Fibroblast of skin of back (primary cell): ENCODE measurements at places on chromosomes 3 and 15.

GRCh38 chr3:110344897-110345767 lies 726.5 kb upstream of the NECTIN3 start:
- DNase-seq: peak; percentile 17

- no peak for DNase-seq
Measured at GRCh38 chr3:107975529-107976201, 115.2 kb downstream of the CD47 start.

- no peak for DNase-seq
Measured at GRCh38 chr3:170721563-170721962, 135.7 kb upstream of the SLC7A14 start.

DNA sequence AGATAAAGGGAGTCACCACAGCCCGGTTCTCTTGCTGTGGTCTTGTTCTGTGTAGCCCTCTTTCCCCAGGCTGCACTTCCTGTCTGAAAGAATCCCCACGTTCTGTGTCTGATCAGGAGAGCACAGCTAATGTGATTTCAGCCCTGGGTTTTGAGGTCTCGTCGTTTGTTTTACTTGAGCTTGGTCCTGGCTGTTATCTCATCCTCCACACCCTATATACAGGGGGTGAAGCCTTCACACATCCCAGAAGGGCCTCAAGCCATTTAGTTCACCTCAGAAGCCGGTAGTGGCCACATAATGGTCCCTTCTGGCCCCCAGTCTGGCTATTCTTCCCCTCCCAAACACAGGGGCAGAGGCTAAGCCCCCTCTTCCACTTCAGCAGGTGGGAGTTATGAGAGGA lies 115.6 kb downstream of the PDE8A start:
- DNase-seq: no peak

- no peak for DNase-seq
Measured at GRCh38 chr3:55882006-55882405, 394.9 kb upstream of the WNT5A start.

- DNase-seq: no peak
Measured at GRCh38 chr3:42692667-42693529, 7.6 kb downstream of the KLHL40 start.

- DNase-seq: no peak
Measured at GRCh38 chr3:64395490-64395889, 170.2 kb upstream of the PRICKLE2 start.

DNA sequence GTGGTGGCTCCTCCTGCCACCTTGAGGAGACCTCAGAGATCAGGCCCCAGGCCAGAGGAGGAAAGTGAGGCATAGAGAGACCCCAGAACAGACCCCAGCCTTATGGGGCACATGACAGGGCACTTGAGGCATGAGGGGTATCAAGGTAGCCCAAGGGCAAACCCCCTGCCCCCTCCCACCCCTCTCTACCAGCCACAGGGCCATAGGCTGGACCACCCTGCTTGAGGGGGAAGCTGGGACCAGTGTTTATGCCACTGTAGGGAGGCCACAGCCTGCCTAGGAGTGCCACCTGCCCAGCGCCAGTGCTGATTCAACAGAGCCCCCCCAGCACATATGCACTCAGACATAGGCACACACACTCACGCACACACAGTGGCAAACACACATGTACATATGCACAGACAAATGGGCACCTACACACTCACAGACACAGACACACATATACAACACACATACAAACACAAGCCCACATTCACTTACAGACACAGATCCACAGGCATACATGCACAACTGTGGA lies 10.3 kb downstream of the MYL3 start:
- no peak for DNase-seq

DNA sequence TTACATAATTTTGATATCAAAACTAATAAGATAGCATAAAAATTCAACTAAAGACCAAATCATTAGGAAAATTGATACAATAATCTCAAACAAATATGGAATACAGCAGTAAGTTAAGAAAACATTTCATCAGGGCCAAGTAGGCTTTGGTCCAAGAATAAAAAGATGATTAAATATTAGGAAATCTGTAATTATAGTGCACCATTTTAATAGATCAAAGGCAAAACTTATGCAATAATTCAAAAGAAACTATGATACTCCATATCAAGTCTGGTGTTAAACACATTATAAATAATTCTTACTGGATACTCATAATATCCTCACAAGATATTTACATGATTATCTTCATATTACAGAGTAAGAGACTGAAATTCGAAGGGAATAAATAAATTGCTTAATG lies 51.2 kb downstream of the THRB start:
- no peak for DNase-seq

DNA sequence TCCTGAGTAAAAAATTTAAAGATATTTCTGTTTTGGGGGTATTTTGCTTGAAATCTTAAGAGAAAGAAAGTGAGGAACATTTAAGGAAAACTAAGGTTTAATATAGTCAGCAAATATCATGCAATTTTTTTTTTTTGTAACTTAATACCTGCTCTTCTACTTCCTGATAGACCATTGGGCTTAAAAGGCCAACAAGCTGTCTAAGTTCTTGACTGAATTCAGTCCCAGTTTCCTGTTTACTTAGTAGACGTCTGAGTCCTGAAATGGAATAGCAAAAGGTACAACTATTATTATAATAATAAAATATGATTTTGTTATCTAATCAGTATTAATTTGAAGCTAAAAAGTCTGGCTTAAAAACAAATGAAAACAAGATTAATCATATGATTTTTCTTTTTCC lies 37.9 kb downstream of the IQCB1 start:
- DNase-seq: no peak

DNA sequence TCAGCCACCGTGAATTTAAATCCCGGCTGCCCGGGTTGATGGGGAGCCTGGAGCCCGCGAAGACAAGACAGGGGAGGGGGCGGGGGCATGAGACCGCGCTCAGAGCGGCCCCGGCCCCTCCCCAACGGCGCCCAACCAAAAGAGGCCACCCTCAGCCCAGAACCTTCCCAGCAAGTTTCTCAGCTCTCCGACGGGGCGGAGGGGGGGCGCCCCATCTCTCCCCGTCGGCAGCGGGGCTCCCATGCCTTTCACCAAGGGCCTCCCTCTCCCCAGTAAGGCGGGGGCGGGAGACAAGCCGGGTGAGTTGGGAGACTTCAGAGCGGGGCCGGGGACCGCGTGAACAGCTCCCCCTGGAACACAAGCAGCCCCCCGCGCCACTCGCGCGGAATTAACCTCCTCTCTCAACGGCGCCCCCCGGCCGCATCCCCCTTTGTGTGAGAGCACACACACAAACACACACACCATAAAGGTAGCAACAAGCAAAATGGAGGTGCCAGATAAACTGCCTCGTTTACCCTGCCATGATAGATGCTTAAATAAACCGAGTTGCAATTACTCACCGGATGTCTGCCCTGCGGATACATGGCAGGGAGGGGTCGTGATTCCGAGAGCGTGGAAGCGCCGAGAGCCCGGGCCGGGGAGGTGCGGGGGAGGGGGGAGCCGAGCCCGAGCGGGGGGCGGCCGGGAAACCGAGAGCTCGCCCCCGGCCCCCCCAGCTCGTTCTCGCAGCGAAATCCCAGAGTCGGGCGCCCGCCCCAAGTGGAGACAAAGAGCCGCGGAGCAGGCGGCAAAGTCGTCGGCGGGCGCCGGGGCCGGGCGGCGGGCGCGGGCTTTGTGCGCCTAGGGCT lies 1.3 kb downstream of the TLE3 start:
- DNase-seq: peak; percentile 71

DNA sequence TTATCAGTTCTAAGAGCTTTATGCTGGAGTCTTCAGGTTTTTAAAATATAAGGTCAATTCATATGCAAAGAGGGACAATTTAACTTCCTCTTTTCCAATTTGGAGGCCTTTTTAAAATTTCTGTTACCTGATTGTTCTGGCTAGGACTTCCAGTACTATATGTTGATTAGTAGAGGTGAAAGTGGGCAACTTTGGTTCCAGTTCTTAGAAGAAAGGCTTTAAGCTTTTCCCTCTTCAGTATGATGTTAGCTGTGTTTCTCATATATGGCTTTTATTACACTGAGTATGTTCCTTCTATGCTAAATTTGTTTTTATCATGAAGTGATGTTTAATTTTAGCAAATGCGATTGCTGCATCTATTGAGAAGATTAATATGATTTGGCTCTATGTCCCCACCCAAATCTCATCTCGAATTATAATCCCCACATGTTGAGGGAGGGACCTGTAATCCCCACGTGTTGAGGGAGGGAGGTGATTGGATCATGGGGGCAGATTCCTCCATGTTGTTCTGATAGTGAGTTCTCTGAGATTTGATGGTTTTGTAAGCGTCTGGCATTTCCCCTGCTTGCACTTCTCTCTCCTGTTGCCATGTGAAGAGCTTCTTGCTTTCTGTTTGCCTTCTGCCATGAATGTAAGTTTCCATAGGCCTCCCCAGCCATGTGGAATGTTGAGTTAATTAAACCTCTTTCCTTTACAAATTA lies 33.8 kb downstream of the FAIM start:
- DNase-seq: no peak

- DNase-seq: no peak
Measured at GRCh38 chr15:98612490-98613110, 35.7 kb upstream of the IGF1R start.

GRCh38 chr3:36674816-36675215 lies 89.5 kb downstream of the DCLK3 start:
- DNase-seq: no peak

- DNase-seq: peak; percentile 56
Measured at GRCh38 chr3:9291821-9292410, 42.5 kb upstream of the SRGAP3 start.

GRCh38 chr3:58628823-58629562 lies 37.6 kb downstream of the FAM3D start:
- DNase-seq: peak; percentile 96

GRCh38 chr15:28079313-28079969 lies 19.7 kb downstream of the OCA2 start:
- DNase-seq: no peak

GRCh38 chr3:193157051-193157450 lies 84.0 kb upstream of the PLAAT1 start:
- DNase-seq: no peak

DNA sequence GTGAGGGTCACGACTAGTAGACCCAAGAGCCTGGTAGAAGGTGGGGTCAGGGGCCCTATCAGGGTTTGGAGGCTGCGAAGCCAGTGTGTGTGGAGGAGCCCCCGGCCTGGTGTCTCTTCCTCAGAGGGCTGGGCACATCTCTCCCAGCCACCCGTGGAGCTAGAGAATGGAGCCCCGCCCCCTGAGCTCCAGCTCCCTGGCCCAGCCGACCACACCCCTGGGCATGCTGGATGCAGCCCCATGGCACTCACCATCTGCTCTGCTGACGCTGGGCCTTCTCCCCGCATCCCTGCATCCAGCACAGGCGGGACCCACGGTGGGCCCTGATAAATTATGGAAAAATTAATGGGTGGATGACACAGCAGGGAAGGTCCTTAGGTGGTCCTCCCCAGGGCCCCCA lies 17.5 kb downstream of the ANKRD63 start:
- DNase-seq: no peak

GRCh38 chr3:53255423-53255774 lies 423 bp downstream of the TKT start:
- peak; percentile 21 for DNase-seq

DNA sequence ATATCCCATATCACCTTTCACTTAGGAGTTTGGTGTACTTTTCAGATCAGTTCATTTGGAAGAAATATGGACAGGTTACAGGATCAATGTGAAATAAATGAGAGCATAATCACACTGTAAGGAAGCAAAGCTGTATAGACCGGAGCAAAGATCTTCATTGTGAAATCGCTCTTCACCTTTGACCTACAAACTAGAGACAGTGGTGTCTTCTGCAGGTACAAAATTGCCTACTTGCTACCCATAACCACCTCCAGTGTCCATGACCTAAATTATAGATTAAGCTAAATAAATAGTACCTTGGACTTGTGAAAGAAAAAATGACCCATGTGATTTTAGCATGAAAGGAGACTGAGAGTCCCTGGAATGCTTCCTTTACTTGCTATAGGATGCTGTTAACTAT lies 379.5 kb upstream of the SUCLG2 start:
- DNase-seq: no peak

GRCh38 chr3:154122912-154123559 lies 1.8 kb downstream of the ARHGEF26 start:
- DNase-seq: peak; percentile 3

- no peak for DNase-seq
Measured at GRCh38 chr3:177162742-177163141, 34.5 kb downstream of the TBL1XR1 start.

GRCh38 chr3:100899440-100900091 lies 93.7 kb downstream of the ABI3BP start:
- no peak for DNase-seq

DNA sequence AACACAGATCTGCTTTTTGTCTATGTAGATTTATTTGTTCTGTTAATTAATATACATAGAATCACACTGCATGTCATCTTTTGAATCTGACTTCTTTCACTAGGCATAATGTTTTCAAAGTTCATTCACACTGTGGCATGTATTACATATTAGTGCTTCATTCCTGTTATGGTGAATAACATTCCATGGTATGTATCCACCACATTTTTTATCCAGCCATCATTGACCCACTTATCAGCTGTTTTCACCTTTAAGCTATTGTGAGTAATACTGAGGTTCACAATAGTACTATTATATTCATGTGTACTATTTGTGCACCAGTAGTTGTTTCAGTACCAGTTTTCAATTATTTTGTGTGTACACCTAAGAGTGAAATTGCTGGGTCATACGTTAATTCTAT lies 230.6 kb upstream of the CNTN3 start:
- DNase-seq: peak; percentile 71

GRCh38 chr15:88255484-88256278 lies 858 bp downstream of the NTRK3 start:
- DNase-seq: peak; percentile 51

DNA sequence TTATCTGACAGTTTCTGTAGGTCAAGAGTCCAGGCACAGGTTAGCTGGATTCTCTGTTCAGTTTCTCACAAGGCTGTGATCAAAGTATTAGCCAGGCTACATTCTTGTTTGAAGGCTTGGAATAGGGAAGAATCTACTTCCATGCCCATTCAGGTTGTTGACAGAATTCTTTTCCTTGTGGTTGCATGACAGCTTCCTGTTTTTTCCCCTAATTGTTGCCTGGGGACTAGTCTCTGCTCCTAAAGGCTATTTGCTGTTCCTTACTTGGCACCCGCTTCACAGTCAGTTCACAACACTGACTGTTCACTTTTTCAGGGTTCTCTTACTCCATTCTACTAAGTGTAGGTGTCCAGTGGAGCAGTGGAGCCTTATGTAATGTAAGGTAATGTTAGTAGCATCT lies 115.4 kb upstream of the GBE1 start:
- no peak for DNase-seq

- DNase-seq: no peak
Measured at GRCh38 chr3:58288011-58288728, 17.9 kb upstream of the RPP14 start.

GRCh38 chr3:132623646-132624045 lies 26.6 kb downstream of the ACKR4 start:
- no peak for DNase-seq
